HTR-8/SVneo (cell line): ENCODE measurements at places on chromosomes 3 and 15.

DNA sequence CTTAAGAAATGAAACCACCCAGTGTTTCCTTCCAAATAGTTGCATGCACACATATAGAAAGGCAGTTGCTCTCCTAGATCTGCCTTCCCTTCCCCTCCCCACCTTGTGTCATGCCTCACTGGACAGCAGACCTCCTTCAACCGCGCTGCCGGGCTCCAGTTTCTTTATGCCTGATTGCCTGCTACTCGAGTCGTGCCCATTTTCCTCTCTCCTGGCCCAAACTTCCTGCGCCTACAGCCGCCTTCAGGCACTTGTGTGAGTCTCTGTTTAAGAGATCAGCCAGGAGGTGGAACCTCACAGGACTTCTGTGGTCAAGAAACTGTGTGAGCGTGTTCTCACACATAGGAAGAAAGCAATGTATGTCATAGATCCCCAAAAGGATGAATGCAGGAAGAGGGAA is 8.8 kb upstream of the FAM107A start:
- no peak for DNase-seq

GRCh38 chr3:139378587-139379241 is 10.7 kb downstream of the COPB2 start:
- no peak for DNase-seq

DNA sequence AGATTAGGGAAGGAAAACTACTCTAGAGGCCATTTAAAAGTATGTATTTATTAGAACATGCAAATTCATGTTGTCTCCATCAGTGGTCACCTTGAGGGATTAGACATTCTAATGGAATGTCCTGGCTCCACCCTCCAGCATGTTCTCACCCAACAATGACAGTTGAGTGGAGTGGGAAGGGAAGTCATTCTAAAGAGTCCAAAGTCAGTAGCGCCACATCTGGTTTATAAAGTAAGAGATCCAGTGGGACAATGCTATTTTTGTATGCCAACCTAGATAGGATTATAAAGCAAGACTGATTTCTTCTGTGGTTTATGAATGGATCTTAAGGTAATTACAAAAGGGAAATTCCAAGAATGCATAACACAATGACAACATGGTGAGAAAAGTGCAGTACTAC is 33.3 kb downstream of the SLC24A1 start:
- no peak for DNase-seq

- DNase-seq = no peak
Observed at GRCh38 chr3:118766306-118766669, 268.4 kb downstream of the IGSF11 start.

DNA sequence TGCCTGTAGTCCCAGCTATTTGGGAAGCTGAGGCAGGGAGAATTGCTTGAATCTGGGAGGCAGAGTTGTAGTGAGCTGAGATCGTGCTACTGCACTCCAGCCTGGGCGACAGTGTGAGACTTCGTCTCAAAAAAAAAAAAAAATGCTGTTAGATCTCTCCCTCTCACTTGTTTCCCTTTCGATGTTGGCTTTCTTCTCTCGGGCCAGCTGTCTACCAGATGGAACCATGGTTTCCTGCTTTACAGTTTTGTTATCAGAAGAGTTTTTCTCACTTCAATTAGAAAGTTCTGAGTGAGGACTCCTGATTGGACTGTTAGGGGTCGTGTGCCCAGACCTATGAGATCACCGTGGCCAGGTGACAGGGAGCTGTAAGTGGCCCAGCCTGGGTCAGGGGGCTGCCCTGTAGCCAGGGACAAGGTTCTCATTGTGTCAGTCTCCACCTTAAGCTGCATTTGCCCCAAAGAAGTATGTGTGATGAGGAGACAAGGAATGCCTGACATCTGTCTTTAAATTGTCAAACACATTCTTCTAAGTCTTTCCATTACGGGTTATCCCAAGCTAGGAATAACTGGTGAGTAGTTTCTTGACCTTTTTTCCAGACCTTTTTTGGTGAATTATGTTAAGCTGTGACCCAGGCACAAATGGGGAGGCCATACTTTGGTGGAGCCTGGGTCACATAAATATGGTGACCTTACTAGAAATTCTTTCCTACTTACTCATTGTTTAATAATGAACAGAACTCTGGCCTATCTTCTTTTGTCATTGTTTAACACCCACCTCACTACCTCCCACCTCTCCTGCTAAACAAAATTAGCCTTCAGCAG is 25.2 kb downstream of the SNAPC5 start:
- DNase-seq = no peak

DNA sequence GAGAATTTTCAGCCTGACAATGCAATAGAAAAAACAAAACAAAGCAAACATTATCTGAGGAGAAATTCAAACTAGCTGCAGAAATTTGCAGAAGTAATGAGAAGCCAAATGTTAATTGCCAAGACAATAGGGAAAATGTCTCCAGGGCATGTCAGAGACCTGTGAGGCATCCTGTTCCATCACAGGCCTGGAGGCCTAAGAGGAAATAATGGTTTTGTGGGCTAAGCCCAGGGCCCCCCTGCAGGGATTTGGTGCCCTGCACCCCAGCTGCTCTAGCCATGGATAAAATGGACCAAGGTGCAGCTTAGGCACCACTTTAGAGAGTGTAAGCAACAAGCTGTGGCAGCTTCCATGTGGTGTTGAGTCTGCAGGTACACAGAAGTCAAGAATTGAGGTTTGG is 401.2 kb upstream of the NECTIN3 start:
- no peak for DNase-seq

DNA sequence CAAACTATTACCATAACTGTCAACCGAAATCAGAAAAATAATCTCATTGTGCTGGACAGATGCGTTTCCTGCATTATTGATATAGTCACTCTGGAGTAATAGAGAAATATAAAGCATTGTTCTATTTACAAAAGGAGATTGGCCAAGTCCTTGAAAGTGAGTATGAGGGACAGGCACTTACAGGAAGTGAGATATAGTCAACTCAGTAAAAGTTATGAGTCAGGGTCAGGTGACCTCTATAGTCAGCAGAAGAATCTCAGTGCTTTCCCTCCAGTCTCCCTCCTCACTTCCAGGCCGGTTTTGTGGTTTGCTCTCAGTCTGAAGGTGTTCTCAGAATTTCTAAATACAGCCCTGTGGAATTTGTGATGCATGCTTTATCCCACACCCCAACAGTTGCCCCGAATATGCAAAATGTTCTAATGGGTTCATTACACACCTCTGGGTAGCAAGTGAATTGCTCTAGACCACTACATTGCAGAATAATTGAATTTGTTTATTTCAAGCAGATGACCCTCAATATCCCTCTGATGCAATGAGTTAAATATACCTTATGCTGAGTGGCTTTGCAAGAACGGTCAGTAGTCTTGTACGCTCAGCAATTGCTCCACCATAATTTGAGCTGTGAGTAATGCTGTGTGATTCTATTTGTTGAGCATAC is 787.7 kb downstream of the MCTP2 start:
- peak; percentile 37 for DNase-seq
